Renal pelvis (tissue), 12 donors: ENCODE measurements at places on chromosomes 3 and 15.

DNA sequence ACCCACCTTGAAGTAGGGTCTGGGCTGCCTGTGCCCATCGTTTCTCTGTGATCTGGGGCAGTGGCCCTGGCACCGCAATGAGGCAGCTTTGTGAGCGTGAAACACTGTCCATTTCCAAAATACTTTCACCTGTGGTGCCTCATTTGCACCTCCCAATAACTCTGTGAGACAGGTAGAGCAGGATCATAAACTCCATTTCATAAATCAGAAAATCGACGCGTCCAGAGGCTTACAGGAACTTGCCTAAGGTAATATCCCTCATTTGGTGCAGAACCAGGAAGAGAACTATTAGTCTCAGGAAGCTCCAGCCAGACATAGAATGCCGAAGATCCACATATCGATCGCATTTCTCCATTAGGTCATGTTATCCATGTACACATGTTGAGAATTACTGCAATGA, 38.2 kb upstream of the SEMA4B start:
- DNase-seq = no peak

- DNase-seq = no peak
Observed at GRCh38 chr15:40072216-40072990, 33.4 kb upstream of the SRP14 start.

GRCh38 chr3:99607151-99607550, 31.2 kb upstream of the COL8A1 start:
- no peak for DNase-seq

DNA sequence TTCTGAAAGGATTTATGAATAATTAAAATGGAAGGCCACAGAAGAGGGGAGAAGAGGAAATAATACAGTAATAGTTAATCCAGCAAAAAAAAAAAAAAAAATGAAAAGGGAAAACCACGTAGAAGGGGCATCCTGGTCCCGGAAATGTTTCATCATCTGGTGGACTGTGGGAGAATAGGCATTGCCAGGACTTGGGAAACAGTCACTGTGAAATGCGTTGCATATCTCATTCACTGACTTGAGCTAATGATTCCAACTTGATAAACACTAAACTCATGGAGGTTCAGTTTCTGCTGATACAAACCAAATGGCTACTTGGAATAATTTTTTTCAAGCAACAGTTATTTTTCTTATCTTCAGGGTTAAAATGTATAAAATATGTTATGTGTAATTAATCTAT, 3.2 kb downstream of the XCR1 start:
- no peak for DNase-seq

DNA sequence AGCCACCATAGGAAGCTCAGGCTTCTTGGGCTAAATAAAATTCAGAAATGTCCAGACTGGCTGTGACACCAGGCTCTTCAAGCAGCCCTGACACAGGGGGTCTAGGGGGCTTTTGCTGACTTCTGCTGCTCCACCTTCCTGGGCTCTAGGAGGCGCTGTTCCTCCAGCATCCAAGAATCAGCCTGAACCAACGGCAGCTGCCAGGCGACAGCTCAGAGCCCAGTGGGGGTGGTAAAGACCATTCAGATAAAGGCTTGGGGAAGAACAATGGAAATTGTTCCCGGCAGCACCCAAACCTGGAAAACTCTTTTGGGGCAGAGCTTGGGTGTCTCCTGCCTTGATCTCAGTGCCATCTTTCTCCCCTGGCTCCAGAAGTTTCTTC, 21.6 kb upstream of the PSTPIP1 start:
- DNase-seq = no peak

GRCh38 chr3:150497956-150498355, 48.3 kb downstream of the SERP1 start:
- DNase-seq = no peak

DNA sequence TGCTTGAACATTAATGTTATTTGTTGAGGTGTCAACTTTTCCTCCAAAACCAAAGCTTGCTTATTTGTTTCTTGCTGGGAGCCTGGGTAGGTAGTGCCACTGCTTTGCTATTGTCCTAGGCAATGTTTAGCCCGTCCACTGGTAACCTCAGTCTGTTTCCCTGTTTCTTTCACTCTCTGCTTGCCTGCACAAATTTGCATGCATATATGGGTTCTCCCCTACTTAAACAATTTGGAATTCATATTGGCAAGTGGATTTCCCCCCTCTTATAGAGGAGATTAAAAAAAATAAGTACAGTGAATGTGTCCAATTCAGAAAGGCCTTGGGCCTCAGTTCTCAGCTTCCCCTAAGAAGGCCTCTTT, 45.0 kb upstream of the BOC start:
- DNase-seq = no peak
